ENCODE measurements at places on chromosomes 2 and 18. TPM values are rescaled to one million over a fixed set of nuclear protein-coding genes. Genes with fewer than 3 reads are reported as not detected.

DNA sequence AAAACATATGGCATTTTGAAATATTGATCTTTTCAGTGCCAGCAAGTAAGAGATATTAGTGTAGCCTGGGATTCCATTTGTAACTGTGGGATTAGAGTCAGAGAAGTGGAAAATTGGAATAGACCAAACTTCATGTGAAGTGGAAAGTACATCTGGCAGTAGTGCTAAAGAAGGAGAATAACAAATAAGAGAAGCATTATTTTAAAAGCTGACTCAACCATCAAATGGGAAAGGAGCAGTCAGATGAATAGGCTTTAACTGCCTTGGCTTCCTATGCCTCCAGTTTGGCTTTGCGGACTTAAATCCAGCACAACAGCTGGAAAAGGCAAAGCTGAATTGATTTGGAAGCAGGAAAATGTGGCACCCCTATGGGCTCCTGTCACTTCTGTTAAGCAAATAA is 623.1 kb downstream of the TSN start:
- DNase-seq, result no peak
- H3K27me3 ChIP-seq, result peaks cover 14% of the 10 kb centered on the region
- H3K36me3 ChIP-seq, result no peaks in the 10 kb centered on the region
- no peaks in the 10 kb centered on the region for H3K4me1 ChIP-seq

DNA sequence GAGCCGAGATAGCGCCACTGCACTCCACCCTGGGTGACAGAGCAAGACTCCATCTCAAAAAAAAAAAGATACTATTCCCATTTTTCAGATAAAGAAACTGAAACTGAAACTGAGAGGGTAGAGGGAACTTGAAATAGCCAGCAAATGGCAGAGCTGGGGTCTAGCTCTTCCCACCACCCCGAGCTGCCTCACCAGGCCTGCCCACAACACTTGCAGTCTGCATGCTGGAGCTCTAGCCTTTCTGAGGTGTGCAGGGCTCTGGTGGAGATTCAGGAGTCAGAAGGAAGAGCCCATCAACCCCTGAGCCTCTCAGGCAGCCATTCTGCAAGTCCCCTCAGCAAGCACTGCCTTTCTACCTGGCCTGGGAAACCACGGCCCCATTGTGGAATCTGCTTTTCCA is 14.3 kb downstream of the EDAR start:
- peaks cover 24% of the 10 kb centered on the region for H3K4me1 ChIP-seq
- no peak overlapping the region for H3K4me3 ChIP-seq
- H3K27ac ChIP-seq, result no peak overlapping the region
- no peak for DNase-seq
- peaks cover 44% of the 10 kb centered on the region for H3K27me3 ChIP-seq
- H3K36me3 ChIP-seq, result no peaks in the 10 kb centered on the region

DNA sequence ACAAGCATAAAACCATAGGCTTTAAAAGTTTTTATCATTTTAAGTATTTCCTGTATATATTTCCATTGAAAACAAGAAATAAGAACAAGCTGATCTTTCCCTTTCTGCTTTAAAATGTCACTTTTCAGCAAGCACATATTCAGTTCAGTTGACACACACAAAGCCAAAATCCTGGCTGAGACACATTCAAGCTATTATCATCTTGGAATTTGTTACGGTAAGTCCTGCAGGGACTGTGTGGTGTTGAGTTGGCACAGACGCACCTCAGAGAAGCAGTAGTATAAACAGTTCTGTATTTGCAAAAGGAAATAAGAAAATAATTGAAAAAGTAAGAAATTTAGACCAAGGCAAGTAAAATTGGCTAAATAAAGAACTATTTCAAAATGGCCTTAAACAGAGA is 10.4 kb upstream of the DAW1 start:
- no peak for DNase-seq
- peaks cover 6% of the 10 kb centered on the region for H3K36me3 ChIP-seq
- H3K4me1 ChIP-seq, result peaks cover 38% of the 10 kb centered on the region
- H3K27ac ChIP-seq, result no peak overlapping the region
- H3K4me3 ChIP-seq, result no peak overlapping the region

The C2orf92 gene
- total RNA-seq, result 8.4 TPM

- no peak overlapping the region for H3K4me3 ChIP-seq
- no peak for DNase-seq
- no peaks in the 10 kb centered on the region for H3K27me3 ChIP-seq
- no peaks in the 10 kb centered on the region for H3K4me1 ChIP-seq
Observed at GRCh38 chr2:82998781-82999180, 1460.3 kb downstream of the SUCLG1 start.

DNA sequence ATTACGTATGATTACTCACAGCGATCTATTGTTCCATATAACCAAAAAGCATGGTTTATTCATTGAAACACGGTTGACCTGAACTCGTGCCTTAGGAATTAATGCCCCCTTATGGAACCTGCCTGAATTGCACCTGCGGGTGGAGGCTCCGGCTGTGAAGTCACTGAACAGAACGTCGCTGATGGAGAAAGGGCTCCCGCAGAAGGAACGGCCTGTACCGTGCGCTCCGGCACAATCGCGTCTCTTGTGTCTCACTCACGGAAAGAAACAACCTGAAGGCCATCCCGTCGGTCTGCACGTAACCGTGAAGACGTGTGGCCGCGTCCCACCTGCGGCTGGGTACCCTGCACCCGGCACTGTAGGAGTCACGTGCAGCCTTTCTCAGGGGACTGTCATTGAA is 133.1 kb downstream of the NFATC1 start:
- DNase-seq, result peak; percentile 59
- H3K4me1 ChIP-seq, result no peaks in the 10 kb centered on the region
- H3K27me3 ChIP-seq, result no peaks in the 10 kb centered on the region
- no peak overlapping the region for H3K27ac ChIP-seq

GRCh38 chr2:144374163-144374661 is 145.7 kb downstream of the ZEB2 start:
- peaks cover 5% of the 10 kb centered on the region for H3K36me3 ChIP-seq
- no peaks in the 10 kb centered on the region for H3K27me3 ChIP-seq
- H3K4me1 ChIP-seq, result peaks cover 39% of the 10 kb centered on the region
- no peak for DNase-seq
- no peak overlapping the region for H3K27ac ChIP-seq

- DNase-seq, result no peak
- peaks cover 35% of the 10 kb centered on the region for H3K36me3 ChIP-seq
- H3K27me3 ChIP-seq, result no peaks in the 10 kb centered on the region
- H3K27ac ChIP-seq, result no peak overlapping the region
- no peak overlapping the region for H3K4me3 ChIP-seq
- peaks cover 8% of the 10 kb centered on the region for H3K4me1 ChIP-seq
Observed at GRCh38 chr18:58251416-58251815, 207.4 kb downstream of the NEDD4L start.

The KCNJ3 gene
- total RNA-seq, result 0.17 TPM

GRCh38 chr2:84278386-84278785 is 180.7 kb downstream of the SUCLG1 start:
- peaks cover 25% of the 10 kb centered on the region for H3K27me3 ChIP-seq
- H3K4me3 ChIP-seq, result no peak overlapping the region
- no peak overlapping the region for H3K27ac ChIP-seq
- no peaks in the 10 kb centered on the region for H3K36me3 ChIP-seq
- DNase-seq, result no peak

The MERTK gene
- 2.1 TPM for total RNA-seq

The EVA1A gene
- not detected for total RNA-seq

The STRADB gene
- total RNA-seq, result 19.8 TPM

GRCh38 chr18:51100385-51101120 is 70.5 kb downstream of the SMAD4 start:
- H3K4me1 ChIP-seq, result no peaks in the 10 kb centered on the region
- H3K27ac ChIP-seq, result no peak overlapping the region
- no peak overlapping the region for H3K4me3 ChIP-seq
- DNase-seq, result no peak

The PTPRN gene
- total RNA-seq, result not detected

DNA sequence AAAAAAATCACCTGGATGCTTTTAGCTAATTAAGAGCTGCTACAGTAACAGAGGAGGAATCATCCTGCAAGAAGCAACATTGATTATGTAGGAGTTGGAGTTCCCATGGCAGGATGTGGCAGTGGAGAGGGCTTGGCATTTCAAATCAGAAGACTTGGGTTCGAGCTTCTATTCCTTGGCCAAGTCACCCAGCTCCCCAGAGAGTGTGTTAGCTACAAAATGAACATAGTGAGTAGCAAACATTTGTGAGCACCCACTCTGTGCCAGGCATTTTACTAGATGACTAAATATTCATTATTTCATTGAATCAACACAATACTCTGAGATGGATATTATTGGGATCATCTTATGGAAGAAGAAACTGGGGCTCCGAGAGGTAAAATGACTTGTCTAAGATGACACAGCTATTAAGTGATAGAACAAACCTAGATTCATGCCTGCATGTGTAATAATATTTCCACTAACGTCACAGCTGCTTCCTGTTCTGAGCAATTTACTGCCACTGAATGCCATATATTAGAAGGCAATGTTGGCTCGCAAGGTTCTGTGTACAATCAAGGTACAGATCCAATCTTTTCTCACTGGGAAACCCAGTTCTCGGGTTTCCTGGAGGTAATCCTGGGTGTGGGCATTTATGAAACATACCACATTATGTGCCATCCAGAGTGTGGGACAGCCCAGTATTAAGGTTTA is 18.0 kb downstream of the NTSR2 start:
- H3K4me3 ChIP-seq, result no peak overlapping the region
- H3K4me1 ChIP-seq, result peaks cover 15% of the 10 kb centered on the region
- peaks cover 54% of the 10 kb centered on the region for H3K27me3 ChIP-seq
- no peak overlapping the region for H3K27ac ChIP-seq
- no peak for DNase-seq

GRCh38 chr18:199768-200167 is 41.4 kb downstream of the USP14 start:
- H3K27me3 ChIP-seq, result no peaks in the 10 kb centered on the region
- peaks cover 13% of the 10 kb centered on the region for H3K36me3 ChIP-seq
- H3K4me1 ChIP-seq, result no peaks in the 10 kb centered on the region
- H3K4me3 ChIP-seq, result no peak overlapping the region
- H3K27ac ChIP-seq, result no peak overlapping the region
